ENCODE measurements at places on chromosomes 1 and 21.

DNA sequence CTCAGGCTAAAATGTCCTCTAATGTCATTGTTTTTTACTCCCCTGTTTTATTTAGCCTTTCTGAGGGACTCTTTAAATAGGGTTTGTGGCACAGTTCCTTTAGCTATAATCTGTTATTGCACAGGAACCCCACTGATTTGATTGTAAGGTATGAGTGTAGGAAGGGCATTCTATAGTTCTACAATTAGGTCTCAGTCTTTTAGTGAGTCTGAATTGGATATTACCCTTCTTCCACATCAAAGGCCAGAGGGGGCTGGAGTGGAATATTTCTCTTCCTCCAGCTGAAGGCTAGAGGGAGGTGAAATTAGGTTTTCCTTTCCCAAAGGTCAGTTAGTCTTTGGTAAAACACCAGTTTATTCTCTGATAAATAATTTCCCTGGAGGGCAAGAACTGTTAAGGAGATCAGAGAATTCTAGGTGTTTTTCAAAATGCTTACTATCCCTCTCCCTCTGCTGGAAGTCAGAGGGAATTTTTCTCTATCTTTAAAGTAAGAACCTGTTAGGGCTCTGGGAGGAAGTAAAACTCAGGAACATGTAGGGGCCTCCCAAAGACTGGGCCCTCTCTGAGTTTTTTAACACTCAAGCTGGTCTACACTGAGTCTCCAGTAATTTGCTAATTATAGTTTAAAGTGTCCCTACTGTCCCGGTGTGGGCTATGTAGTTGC lies 176.3 kb upstream of the ZNHIT6 start:
- DNase-seq = no peak

DNA sequence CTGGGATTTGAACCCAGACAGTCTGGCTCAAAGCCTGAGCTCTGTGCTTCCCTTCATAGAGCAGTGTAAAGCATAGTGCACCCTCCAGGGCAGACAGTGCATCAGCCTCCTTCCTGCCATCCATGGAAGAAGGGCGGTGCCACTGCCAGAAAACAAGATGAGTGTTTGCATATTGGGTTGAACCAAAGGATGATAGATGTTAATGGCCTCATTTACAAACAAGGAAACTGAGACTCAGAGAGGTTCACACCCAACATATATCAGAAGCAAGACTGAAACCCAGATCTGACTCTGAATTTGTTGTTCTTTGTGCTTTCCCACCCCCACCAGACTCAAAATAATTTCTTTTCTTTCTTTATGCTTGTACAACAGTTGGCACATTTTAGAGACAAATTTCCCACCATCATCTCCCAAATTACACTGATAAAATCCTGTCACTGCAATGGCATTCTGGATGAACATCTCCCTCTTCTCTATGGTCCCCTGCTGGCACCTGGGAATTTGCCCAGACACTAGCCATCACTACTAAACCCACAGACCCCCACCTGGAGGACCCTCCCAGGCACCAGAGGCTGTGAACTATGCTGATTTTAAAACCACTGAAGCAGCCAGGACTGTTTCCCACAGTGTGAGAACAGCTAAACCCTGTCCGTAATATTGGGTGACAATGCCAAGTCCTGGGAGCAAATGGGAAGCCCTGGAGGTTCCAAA lies 45.4 kb upstream of the MPZL1 start:
- DNase-seq = no peak

- no peak for DNase-seq
Measured at GRCh38 chr1:20484519-20485462, 1.2 kb downstream of the CAMK2N1 start.

DNA sequence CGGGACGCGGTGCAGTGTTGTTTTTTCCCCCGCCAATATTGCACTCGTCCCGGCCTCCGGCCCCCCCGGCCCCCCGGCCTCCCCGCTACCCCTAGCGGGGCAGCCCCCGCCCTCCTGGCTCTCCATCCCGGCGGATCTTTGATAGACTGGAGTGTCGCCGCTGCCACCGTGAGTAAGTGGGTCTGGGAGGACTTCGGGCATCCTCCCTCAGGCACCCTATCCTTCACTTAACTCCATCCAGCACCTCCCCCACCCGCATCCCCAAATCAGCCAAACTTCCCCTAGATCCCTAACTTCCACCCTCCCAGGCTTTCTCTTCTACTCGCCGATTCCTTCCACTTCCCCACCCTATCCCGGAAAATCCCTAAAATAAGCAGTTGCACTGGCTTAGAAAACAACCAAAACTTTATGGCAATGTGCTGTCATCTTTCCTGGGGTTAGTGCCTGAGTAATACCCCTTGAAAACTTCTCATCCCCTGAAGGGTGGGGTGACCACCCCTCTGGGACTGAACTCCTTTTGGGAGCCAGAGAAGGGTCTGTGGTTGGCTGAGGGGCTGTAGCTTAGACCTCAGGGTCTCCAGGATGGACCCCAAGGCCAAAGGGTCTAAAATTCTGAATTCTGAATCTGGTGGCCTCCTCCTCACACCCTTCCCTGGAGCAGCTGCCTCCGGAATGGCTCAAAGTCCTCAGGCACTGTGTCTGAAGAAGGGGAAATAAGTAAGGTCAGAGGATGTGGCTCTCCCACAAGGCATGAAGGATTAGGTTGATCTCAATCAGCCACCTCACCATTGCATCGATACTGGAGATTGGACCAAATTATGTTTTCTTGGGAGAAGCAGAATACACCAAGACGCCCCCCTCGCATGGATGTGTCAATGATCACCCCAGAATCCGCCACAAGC lies 12.2 kb downstream of the THBS3 start:
- no peak for DNase-seq

DNA sequence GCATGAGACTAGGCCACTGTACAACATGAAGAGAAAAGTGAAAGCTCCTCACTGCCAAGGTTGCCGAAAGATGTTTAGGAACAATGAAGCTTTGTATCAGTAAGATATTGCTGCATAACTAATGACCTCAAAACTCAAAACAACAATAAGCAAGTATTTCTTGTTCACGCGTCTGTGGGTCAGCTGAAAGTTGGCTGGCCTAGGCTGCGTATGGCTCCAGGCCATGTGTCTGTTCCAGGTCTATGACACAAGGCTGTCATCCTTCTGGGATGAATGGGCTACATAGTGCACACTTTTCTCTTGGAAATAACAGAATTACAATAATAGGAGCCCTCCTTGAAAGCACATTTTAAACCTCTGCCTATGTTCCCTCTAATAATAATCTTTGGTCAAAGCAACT lies 515.9 kb downstream of the PLPP3 start:
- DNase-seq = no peak

DNA sequence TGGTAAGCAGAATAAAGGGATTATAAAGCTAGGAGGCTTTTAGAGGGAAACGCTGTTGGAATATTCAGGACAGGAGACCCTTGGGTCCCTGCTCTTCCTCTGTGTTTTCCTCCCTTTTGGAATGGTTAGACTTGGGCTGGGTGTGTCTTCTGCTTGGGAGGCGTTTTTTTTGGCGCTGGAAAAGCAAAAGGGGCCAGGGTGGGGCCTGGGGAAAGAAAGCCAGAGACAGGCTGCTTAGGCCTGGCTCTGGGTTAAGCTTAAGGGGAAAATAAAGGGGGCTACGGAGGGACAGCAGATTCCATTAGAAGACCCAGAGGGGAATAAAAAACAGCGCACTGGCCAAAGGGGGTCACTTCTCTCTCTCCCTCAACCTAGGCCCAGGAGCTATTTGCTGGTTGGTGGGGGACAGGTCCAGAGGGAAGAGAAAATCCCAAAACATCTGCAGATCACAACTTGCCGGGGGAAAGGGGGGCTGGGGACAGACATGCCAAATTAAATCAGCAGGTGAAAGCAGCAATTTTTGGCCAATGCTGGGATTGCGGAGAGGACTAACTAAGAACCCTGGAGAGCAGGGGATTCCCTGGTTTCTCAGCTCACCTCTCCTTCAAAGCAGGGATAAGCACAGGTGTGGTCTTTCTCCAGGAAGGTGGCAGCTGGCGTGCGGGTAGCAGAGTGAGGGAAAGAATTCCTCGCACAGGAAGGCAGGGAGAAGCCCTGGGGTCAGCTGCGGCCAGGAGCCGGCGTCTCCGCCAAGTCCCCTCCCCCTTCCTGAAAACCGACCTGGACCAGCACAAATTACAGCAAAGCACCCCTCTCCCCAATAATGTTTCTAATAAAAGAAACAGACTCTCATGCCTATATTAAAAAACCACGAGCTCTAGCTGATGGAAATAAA lies 82.2 kb upstream of the AK4 start:
- no peak for DNase-seq

GRCh38 chr1:241081473-241081872 lies 275.5 kb downstream of the RGS7 start:
- no peak for DNase-seq

- no peak for DNase-seq
Measured at GRCh38 chr1:43077273-43077672, 94.8 kb downstream of the EBNA1BP2 start.

- no peak for DNase-seq
Measured at GRCh38 chr1:228463559-228464455, 23.4 kb upstream of the RNF187 start.

GRCh38 chr1:3176028-3176427 lies 107.0 kb downstream of the PRDM16 start:
- no peak for DNase-seq

- DNase-seq = no peak
Measured at GRCh38 chr1:6703016-6703415, 1.4 kb upstream of the DNAJC11 start.

- DNase-seq = no peak
Measured at GRCh38 chr1:19872190-19872589, 10.0 kb upstream of the OTUD3 start.

DNA sequence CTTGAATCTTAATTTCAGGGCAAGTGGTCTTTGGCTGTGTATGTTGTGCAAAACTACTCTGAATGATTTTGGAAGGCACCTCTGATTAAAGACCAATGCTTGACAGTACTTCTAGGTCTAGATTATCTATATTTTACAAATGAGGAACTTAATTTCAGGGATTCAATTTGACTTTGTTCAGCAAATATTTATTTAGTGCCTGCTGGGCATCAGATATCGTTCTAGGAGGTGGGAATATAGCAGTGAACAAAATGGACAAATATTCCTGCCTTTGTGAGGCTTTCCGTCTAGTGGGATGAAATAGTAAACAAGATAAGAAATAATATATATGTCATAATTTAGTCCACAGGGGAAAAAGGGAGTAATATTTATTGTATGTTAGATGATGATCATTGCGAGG lies 4.7 kb downstream of the ZNF326 start:
- DNase-seq = no peak

DNA sequence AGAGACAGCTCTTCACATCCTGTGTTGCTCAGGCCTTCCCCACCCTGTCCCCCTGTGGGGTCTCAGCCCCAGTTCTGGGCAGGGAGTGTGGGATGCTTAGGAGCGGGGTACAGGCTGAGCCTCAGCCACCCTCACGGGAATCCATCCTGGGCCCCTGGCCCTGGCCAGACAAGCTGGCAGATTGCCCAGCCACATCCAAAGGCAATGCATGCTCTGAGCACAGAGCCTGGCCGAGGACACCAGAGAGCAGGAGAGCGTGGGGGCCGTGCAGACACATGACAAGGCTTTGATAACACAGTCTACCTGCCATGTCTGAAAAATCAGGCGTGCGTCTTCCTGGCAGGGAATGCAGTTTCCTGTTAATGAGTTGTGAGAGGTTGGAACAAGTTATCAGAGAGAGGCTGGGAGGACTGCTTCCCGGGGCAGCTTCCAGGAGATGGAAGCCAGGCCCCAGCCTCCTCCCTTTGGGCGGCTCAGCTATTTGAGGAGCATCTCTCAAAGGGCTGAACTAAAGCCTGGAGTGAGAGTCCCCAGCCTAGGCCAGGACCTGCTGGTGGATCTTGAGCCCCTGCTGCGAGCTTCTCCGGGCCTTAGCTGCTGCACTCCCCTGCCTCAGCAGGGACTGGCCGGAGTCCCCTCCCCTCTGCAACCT lies 72.2 kb upstream of the SELENON start:
- no peak for DNase-seq

DNA sequence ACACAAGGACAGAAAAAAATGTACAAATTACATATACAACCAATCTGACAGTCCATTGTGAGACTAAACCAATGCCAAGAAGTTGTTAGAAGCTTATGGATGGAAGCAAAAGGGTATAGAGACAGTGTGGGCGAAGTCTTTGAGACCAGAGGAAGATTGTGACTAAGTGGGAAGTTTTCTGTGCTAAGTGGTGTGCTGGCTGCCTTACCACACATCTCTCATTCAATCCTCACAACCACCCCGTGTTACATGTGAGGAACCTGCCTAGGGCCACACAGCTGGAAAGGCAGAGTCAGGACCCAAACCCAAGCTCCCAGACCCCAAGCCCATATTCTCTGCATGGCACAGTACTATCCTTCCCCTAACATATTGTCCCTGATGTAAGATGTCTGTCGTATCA lies 53.5 kb upstream of the DUSP10 start:
- DNase-seq = no peak

DNA sequence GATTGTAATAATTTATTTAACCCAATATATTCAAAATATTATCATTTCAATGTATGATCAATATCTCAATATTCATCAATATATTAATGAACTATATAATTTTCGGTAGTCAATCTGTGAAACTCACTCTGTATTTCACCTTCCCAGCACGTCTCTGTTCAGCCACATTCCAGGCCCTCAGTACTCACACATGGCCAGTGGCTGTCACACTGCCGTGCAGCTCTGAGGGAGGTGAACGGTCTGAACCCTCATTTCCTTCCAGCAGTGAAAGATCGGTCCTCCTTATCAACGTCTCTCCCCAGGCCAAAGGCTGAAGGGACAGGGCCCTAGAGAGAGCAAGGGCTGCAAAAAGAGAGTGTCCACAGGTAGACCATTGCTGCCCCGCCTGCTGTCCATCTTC lies 39.5 kb upstream of the ZNF124 start:
- DNase-seq = no peak

DNA sequence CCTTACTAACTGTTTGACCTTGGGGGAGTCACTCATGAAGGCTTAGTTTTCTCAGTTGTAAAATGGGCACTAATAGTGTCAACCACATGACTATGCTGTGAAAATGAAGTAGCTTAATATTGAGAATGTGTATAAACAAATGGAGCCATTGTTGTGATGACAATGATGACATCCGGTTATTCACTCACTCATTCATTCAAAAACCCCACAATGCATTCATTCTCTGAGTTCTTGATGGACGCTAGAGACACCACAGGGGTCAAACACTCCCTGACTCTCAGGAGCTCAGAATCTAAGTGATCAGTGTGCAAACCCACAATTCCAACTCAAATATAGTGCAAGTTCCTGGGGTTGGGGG lies 138.9 kb downstream of the FOXD2 start:
- no peak for DNase-seq

- peak; percentile 21 for DNase-seq
Measured at GRCh38 chr1:41726899-41727748, 191.6 kb downstream of the HIVEP3 start.

DNA sequence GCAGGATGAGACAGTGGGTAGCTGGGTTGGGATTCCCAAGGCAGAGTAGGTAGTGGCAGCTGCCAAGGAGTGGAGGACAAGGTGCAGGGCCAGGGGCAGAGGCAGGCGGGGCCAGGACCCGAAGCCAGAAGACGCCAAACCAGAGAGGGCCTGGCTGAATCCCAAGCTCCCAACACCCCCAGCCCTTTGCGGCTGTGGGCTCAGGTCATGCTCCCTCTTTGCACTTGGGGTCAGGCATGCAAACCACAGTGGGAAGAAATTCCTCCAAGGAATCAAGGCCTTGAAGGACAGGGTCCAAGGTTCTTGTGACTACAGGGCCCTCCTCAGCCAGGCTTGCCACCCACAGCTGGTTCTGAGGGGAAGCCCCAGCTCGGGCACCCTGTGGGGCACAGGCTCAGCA lies 6.2 kb downstream of the C1orf210 start:
- no peak for DNase-seq

- DNase-seq = no peak
Measured at GRCh38 chr1:10339815-10340214, 59.0 kb upstream of the PGD start.

GRCh38 chr1:51217101-51217500 lies 19.0 kb upstream of the RNF11 start:
- DNase-seq = no peak

- DNase-seq = no peak
Measured at GRCh38 chr1:180945151-180945550, 32.5 kb downstream of the KIAA1614 start.
